Stimulated activated CD8-positive, alpha-beta memory T cell treated with anti-CD3 and anti-CD28 coated beads, Interleukin-7, amount 100 ng/mL, for 1 hour (primary cell): ENCODE measurements at places on chromosomes 7 and 10.

GRCh38 chr7:20839196-20839735 is 52.6 kb upstream of the SP8 start:
- no peak for DNase-seq

DNA sequence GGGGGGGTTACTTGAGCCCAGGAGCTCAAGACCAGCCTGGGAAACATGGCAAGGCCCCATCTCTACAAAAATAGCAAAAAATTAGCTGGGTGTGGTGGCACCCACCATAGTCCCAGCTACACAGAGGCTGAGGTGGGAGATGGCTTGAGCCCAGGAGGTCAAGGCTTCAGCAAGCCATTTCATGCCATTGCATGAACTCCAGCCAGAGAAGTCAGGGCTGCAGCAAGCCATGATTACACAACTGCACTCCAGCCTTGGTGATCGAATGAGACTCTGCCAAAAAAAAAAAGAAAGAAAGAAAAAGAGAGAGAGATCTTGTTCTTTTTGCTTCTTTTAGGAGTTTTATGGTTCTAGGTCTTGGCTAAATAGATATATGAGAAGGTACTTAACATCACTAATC is 200.2 kb upstream of the PHYHIPL start:
- DNase-seq: no peak

DNA sequence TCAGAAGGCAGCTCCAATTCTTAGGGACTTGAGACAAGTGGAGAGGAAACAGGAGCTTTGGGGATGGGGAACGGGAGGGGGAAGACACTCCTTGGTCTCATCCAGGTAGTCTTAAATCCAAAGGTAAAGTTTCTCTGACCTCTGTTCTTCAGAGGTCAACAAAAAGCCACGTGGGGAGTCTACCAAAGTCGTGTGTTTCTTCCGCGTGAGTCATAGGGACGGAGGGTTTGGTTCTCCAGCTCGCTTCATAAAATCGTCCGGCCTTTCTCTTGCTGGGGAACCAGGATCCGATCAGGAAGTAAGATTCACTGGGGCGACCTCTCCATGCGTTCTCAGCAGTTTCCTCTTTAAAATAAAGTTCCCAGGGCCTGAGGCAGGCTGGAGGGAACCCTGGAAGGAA is 275.7 kb downstream of the TCERG1L start:
- no peak for DNase-seq

DNA sequence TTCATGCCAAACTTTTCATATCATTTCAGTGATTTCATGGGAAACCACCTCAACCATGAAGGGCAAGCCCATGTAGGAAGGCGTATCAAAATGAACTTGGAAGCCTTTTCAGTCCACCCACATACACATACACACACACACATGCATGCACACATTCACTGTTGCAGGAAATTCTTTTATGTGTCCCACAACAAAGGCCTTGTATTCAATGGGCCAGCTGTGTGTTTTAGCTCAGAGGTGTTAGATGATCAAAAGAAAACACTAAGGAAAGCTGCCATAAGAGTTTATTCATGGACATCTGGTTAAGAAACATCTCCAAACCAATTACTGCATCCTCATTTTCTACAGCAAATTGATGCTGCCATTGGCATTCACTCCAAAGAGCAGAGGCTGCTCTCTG is 74.4 kb upstream of the STK17A start:
- DNase-seq: no peak

DNA sequence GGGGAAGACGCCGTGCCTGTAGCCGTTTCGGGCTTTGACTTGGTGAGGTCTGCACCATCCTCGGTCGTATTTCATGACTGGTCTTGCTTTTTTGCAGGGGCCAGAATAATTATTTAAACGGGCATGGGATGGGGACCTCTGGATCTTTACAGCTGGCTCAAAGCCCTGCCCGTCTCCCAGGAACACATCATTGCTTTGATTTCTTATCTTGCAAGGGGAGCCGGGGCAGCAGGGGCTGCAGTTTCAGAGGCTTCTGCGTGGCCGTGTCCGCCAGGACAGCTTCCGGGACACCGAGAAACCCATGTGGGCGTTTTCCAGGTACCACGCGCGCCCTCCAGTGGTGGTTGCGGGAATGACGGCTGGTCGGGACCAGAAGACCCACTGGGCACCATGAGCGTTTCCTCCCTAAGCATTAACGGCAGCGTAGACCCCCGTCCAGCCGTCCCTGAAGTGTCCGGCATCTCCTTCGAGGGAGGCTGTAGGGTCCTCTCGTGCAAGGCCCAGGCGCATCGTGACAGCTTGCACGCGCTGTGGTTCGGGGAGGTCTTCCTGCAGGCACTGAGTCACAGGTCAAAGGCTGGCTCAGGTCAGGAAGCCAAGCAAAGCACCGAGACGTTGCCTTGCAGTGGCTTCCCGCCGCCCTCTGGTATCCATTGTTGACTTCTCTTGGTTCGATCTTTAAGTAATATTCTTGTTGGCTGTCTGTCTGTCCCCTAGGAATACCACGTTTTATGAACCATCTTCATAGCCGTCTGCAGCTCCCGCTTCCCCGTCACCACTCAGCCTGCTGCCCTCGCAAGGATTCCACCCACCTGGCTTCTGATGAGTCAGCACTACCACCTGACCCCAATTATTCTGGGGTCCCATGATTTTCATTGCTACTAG is 16.2 kb upstream of the ZFAND2A start:
- peak; percentile 77 for DNase-seq

DNA sequence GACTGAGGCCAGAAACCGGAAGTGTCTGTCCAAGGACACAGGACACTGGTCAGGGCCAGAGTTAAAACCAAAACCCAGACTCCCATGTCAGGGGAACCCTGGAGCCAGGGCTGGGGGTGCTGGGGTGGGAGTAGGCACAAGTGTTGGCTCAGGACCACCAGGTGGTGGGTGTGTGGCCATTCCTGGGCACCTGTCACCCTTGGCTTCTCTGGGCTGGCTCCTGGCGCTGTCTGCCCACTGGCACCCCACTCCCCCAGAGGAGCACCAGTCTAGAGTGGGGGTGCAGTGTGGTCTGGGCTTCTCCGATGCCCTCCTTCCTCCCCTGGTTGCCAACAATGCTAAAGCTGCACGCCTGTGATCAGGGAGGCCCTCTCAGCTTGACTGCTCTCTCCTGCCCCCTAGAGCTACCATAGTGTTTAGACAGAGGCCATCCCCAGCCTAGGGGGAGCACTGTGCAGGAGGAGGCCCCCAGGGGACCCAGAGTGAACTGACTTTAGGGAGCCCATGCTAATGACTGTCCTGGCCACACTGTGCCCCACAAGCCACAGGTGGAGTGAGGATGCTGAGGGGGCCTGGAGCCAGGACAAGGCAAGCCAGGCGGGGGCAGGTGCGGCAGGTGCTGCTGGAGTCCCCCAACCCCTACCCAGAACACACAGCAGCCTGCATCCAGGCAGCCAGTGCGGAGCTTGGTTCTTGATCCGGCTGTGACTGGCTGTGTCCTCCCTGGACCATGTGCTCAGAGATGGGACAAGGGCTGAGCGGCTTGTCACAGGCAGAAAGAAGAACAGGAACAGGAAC is 11.0 kb downstream of the RASGEF1A start:
- no peak for DNase-seq

DNA sequence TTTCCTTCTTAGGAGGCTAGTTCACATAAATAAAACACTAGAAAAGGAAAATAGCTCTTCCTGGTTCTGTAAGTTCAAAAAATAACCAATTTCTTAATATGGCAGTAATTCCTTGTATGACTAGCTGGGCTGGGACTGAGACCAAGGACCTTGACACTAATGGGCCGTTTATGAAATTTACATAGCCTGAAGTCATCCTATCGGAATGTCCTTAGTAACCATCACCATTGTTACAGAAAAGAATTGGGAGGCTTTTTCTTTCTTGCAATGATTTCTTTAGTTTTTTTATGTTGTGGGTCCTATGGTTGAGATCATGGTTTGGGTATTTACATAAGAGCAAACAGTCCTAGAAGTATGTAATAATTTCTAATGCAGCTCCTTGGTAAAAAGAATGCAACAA is 87.1 kb upstream of the HDAC9 start:
- no peak for DNase-seq

GRCh38 chr10:67257018-67257417 is 331.2 kb downstream of the LRRTM3 start:
- no peak for DNase-seq

DNA sequence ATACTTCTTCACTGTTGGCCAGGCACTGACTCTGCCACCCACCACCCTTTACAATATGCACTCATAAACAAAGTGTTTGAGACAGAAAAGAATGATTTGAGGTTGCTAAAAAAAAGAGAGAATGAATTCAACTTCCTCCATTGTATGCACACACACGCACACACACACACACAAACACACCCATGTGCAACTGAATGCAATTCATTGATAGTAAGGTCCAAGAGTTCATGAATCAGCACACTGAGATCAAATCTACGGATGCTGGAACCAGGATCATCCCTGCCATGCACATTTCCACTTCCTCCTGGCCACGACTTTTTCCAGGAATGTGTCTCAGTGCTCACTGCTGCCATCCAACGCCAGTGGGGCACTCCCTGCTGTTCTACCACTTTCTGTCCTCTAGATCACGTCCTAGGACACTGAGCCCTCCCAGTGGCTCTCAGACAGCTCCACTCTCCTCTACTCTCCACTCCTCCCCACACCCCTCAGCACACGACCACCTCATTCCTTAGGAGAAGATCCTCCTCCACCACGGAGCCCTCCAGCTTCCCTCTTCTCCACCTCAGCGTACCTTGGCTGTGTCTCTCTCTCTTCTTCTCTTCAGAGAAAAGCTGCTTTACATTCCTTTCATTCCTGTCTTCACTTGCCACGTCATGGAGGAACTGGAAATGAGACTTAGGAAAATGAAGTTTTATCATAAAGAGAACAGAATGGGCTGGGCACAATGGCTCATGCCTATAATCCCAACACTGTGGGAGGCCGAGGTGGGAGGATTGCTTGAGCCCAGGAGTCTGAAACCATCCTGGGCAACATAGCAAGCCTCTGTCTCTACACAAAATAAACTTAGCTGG is 12.0 kb upstream of the TMEM213 start:
- DNase-seq: no peak

GRCh38 chr10:5561704-5562645 is 37.2 kb downstream of the CALML3 start:
- no peak for DNase-seq

GRCh38 chr7:123594813-123595241 is 6.8 kb upstream of the ASB15 start:
- DNase-seq: no peak

GRCh38 chr7:153550173-153550572 is 502.0 kb upstream of the DPP6 start:
- DNase-seq: no peak

DNA sequence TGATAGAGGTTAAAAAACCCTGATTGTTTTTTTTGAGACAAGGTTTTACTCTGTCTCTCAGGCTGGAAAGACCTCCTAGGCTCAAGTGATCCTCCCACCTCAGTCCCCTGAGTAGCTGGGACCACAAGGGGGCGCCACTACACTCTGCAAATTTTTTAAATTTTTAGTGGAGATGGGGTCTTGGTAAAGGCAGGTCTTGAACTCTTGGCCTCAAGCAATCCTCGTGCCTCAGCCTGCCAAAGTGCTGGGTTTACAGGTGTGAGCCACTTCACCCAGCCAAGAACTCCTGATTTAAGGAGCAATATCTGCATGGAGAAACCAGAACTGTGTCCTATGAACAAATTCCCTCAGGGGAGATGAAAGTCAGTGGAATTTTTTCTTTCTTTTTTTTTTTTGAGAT is 7.3 kb upstream of the KLHDC10 start:
- DNase-seq: peak; percentile 43

- DNase-seq: no peak
Observed at GRCh38 chr7:159141167-159141566, 3.5 kb downstream of the VIPR2 start.

DNA sequence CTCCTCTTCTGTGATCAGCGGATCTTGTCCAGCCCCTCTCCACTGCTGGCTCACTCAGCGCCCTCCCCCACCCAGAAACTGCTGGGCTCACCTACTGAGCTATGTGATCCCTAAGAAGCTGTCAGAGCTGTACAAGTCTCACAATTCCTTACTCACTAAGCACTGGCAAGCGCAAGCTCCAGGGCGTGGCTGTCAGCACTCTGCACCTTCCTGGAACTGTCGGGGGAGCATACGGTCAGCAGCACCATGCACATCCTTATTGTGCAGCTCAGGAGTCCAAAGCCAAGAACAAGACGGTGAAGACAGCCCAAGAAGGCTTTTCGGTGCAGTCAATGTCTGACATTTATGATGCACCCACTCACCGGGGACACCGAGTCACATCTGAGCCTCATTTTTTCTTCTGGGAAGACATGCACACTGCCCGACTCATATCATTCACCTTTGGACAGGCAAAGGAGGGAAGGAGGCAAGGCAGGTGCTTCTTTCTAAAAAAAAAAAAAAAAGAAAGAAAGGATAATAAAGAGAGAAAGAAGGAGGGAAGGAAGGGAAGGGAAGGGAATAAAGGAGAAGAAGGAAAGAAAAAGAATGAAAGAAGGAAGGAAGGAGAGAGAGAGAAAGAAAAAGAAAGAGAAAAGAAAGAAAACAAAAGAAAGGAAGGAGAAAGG is 56.3 kb downstream of the ASB13 start:
- DNase-seq: no peak

- no peak for DNase-seq
Observed at GRCh38 chr10:104447331-104447730, 93.7 kb downstream of the CFAP58 start.

GRCh38 chr10:75597773-75598440 is 166.5 kb downstream of the LRMDA start:
- DNase-seq: no peak

GRCh38 chr10:16910793-16911164 is 93.6 kb upstream of the RSU1 start:
- no peak for DNase-seq

- no peak for DNase-seq
Observed at GRCh38 chr10:1648648-1649047, 88.7 kb downstream of the ADARB2 start.

DNA sequence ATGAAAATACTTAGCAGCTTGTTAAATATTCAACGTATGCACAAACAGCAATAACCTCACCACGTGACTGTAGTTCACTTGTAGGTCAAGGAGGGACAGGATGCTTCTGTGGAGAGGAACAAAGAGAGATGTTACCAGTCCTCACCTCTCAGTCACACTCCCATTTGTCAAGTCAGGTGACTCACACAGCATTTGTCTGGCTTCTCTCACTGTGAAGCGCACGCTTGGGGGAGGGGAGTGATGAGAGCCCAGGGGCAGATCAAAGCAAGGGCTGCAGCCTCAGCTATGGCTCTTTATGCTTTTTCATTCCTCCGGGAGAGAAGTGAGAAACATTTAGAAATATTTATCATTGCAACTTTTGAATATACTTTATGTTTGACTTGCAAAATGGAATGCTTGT is 2.9 kb upstream of the RBM20 start:
- no peak for DNase-seq

- no peak for DNase-seq
Observed at GRCh38 chr10:25831080-25831479, 102.9 kb upstream of the MYO3A start.

DNA sequence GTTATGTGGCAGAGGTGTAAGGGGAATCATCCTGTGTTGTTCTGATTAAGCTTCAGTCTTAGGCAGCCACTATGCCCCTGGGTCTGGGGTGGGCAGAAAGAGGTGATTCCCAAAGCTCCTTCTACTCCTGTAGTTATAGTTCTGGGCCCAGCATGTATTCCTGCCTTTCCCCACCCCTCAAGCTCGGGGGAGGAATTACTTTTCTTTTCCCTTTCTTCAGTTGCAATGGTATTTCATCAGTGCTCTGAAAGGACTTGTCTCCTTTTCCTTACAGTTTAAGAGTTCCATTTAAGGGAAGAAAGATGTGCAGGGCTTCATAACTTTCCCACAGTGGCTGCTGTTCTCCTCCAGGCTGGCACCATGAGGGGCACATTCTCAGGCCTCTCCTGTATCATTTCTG is 94.2 kb downstream of the MTPAP start:
- DNase-seq: no peak

- no peak for DNase-seq
Observed at GRCh38 chr10:132132421-132132841, 54.3 kb upstream of the DPYSL4 start.
